ENCODE measurements at places on chromosomes 11 and 22.

DNA sequence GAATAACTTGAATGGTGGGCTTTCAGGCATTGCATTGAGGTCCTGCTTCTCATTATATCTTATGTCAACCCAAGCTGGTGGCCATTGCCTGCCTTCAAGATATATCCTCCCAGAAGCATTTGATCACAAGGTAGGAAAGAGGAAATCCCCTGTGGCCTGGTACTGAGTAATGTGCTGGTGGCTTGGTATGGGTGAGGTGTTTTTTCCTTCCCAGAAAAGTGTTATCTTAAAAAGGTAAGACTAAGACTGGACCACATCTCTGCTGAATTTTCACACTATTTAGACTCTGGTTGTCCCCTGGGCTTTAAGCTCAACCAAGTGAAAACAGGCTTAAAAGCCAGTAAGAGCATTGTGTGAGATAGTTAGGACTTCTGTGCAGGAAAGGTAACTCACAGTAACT is 3.7 kb downstream of the INSC start:
- DNase-seq: no peak

- no peak for DNase-seq
Observed at GRCh38 chr11:61157743-61158142, 3.5 kb downstream of the VPS37C start.

GRCh38 chr22:19056951-19057401 is 65.2 kb downstream of the DGCR2 start:
- no peak for DNase-seq

DNA sequence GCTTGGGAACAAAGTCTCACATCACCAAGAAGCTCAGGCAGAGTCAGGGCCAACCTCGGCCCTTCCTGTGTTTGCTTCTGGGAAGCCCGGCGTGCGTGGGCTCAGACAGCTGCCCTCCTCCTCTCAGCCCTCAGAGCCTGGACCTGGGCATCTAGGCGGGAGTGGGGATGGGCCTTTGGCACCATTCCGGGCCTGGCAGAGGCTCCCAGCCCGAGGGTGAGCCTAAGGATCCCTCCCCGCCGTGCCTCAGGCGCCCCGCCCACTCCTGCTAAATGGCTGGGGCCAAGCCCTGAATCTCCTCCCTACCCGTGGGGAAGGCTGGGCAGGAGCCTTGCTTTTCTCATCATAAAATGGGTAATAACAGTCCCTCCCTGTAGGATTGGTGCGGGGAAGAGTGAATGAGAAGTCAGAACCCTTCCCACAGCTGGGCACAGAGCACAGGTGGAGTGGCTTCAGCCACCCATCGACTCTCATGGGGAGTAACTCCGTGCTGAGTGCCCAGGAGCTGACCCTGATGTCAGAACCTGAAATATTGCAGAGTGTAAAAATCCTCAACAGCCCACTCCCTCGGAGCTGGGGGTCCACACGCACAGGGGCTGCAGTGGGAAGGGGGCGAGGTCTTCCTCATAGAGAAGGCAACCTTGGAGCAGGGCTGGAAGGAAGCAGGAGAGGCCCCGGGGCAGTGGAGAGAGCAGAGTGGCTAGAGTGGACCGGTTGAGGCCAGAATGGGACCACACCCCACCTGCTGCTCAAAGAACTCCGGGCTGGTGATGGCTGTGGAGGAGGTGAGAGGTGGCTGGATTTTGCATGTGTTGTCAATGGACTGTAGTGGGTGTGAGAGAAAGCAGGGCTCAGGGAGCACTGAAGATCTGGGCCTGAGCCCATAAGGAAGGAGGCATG is 18.8 kb upstream of the CDKN1C start:
- DNase-seq: no peak

DNA sequence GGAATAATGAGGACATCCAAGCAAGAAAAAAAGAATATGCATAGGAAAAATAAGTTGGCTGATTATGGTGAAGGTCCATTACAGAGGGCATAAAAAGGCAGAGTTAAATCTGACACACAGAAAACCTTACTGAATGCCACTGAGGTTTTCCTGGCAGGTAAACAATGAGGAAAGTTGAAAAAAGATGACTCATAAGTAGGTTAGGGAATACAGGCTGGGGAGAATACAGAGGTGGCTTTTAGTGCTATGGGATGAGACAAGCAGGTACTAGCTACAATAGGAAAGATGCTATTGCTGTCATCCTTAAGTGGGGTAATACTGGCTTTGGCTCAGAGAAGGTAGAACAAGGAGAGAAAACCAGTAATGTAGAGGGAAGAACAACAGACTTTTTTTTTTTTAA is 44.7 kb downstream of the CSTF3 start:
- DNase-seq: no peak

DNA sequence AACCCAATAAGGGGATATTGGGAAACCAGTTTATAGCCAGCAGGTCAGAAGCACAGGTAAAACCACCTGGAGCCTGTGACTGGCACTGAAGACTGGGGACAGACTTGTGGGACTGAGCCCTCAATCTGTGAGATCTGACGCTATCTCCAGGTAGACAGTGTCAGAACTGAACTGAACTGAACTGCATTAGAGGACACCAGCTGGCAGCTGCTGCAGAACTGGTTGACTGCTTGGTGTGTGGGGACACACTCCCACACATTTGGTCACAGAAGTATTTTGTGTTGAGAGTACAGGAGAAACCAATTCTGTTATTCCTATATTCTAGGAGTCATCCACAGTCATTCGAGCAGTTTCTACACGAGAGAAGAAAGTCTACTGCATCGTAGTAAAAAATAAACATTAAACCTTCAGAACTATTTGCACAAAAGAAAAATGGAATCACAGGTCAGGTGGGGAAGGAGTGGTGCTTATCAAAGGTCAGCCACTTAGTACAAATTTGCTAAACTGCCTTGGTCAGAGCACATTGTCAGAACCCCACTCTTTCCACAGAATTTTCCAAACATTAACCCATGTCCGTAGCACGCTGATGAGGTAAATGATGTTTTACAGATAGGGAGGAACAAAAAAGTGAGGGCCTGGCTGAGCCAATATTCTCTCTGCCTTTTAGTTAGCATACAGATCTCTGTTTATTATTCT is 77.2 kb downstream of the SIK3 start:
- no peak for DNase-seq

- peak; percentile 42 for DNase-seq
Observed at GRCh38 chr22:17972385-17973191, 51.8 kb downstream of the MICAL3 start.

- no peak for DNase-seq
Observed at GRCh38 chr11:127224276-127224675, 223.7 kb upstream of the KIRREL3 start.

DNA sequence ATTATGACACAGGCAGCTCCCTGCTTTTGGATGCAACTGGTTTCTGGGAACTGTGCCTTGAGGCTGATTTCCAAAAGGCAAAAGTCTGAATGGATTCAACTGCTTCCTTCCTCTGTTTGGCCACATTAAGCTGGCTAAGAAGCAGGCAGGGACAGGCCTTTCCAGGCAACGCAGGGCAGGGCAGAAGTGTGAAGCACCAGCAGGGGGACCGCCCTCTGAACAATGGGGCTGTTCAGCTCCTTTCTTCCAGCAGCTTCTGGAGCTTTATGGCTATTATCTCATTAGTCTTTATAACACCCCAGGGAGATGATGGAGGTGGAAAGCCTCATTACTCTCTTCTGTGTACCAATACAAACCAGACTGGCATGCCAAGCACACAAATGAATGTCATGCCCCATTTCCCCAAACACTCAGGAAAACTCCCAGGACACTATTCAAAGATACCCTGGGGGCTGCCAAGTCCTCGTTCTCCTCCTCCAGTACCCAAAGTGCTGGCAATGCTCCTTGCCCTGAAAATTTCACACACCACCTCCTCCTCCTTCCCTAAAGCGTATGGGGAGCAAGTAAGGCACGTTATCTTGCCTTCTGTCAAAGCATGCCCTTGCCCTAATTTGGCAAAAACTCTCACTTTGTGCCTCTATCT is 21.3 kb downstream of the MORC2 start:
- peak; percentile 32 for DNase-seq

DNA sequence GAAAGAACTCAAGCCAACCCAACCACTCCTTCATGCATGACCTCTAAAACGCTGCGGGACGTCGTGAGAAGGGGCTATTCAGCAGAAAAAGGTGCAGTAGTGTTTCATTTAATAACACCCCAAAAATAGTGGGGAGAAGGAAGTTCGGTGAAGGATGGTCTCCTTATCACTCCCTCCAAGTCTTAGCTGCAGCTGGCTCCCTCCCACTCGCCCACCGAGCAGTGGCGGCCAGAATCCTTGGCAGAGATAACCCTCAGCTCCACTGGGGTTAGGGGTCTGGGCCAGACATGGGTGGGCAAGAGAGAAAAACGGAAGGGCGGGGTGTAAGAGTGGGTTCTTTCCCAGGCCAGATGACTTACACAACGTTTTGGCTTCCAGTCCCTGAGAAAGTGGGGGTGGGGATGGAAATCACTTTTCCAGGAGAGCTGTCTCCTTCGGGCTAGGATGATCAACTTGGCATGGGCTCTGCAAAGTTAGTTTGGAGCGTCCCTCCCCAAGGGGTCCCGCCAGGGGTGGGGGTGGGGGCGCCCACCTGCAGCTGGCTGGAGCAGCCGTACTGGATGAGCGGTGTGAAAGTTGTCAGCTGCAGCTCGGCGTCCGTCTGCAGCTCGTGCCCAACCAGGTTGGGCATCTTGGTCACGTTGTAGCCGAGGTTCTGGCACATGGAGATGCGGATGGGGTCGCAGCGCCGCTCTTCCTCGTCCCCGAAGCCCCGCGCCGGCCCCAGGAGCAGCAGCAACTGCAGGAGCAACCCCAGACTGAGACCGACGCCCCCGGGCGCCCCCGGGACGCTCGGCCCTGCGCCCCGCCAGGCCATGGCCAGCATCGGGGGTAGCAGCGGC is 705 bp downstream of the FZD4 start:
- DNase-seq: peak; percentile 53
